ENCODE measurements at places on chromosomes 1 and 21. TPM values are rescaled to one million over a fixed set of nuclear protein-coding genes. Genes with fewer than 3 reads are reported as not detected.

- H3K36me3 ChIP-seq = no peaks in the 10 kb centered on the region
- DNase-seq = no peak
- no peaks in the 10 kb centered on the region for H3K4me1 ChIP-seq
- H3K27me3 ChIP-seq = peaks cover 5% of the 10 kb centered on the region
- H3K27ac ChIP-seq = no peak overlapping the region
Observed at GRCh38 chr1:203273869-203274602, 31.3 kb upstream of the BTG2 start.

GRCh38 chr1:21175324-21175669, 1.4 kb downstream of the EIF4G3 start:
- H3K4me3 ChIP-seq = peak overlapping the region; percentile 73
- H3K36me3 ChIP-seq = peaks cover 12% of the 10 kb centered on the region
- H3K27ac ChIP-seq = no peak overlapping the region

GRCh38 chr1:64882574-64883255, 83.6 kb downstream of the JAK1 start:
- no peak overlapping the region for H3K27ac ChIP-seq
- no peak overlapping the region for H3K4me3 ChIP-seq
- H3K36me3 ChIP-seq = no peaks in the 10 kb centered on the region
- no peaks in the 10 kb centered on the region for H3K27me3 ChIP-seq
- no peak for DNase-seq

GRCh38 chr1:28601696-28602095, 9.6 kb downstream of the RAB42 start:
- H3K27me3 ChIP-seq = no peaks in the 10 kb centered on the region
- no peaks in the 10 kb centered on the region for H3K4me1 ChIP-seq
- no peak overlapping the region for H3K4me3 ChIP-seq
- no peak overlapping the region for H3K27ac ChIP-seq
- peaks cover 10% of the 10 kb centered on the region for H3K36me3 ChIP-seq

GRCh38 chr1:223713546-223714420, 1.4 kb downstream of the CAPN2 start:
- DNase-seq = no peak
- H3K27ac ChIP-seq = no peak overlapping the region
- H3K4me1 ChIP-seq = peaks cover 8% of the 10 kb centered on the region
- peaks cover 6% of the 10 kb centered on the region for H3K36me3 ChIP-seq
- H3K4me3 ChIP-seq = peak overlapping the region; percentile 80

The CCDC30 gene
- total RNA-seq = 1.8 TPM

- 0 out of 2 replicates have a peak, but pooled peaks cover under 1% of the 10 kb centered on the region for H3K4me1 ChIP-seq
Observed at GRCh38 chr1:200660719-200661118, 9.0 kb downstream of the DDX59 start.

- no peak overlapping the region for H3K4me3 ChIP-seq
- H3K27ac ChIP-seq = no peak overlapping the region
- peaks cover 33% of the 10 kb centered on the region for H3K36me3 ChIP-seq
Observed at GRCh38 chr1:64598100-64598571, 128.2 kb downstream of the CACHD1 start.

GRCh38 chr1:93358293-93358692, 12.6 kb downstream of the DR1 start:
- H3K4me3 ChIP-seq = no peak overlapping the region
- H3K36me3 ChIP-seq = peaks cover 72% of the 10 kb centered on the region
- no peaks in the 10 kb centered on the region for H3K4me1 ChIP-seq
- DNase-seq = peak; percentile 34
- H3K27me3 ChIP-seq = no peaks in the 10 kb centered on the region
- H3K27ac ChIP-seq = no peak overlapping the region

- no peak for DNase-seq
- no peaks in the 10 kb centered on the region for H3K4me1 ChIP-seq
- H3K4me3 ChIP-seq = no peak overlapping the region
- H3K36me3 ChIP-seq = no peaks in the 10 kb centered on the region
- H3K27me3 ChIP-seq = no peaks in the 10 kb centered on the region
- H3K27ac ChIP-seq = no peak overlapping the region
Observed at GRCh38 chr1:96159379-96159778, 562.2 kb upstream of the PTBP2 start.

DNA sequence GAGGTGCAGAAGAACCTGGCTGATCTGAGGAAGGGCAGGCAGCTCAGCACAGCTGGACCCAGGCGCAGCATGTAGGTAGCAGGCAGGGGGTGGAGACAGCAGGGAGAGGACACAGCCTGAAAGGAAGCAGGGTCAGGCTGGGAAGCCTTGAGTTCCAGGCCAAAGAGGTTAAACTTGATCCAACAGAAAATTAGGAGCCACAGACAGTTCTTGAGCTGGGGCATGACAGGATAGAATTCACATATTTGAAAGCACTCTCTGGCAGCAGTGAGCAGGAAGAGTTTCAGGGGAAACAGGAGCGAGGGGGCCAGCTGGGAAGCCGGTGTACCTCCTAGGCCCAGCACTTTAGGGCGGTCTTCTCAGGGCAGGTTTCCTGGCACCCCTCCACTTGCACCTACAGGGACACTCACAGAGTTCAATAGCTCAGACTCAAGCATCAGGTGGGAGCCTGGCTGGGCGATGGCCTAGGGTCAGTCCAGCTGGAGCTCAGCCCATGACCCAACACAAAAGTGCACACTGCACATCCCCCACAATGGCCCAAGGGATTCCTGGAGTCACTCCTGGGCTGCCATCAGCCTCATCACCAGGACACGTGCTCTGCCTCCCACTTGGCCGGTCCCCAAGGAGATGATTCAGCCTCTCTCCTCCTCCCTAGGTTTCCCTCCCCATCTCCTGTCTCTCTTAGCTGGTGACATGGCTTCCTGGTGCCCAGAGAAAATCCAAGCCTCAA, 22.7 kb downstream of the MATN1 start:
- no peaks in the 10 kb centered on the region for H3K36me3 ChIP-seq
- H3K4me1 ChIP-seq = no peaks in the 10 kb centered on the region
- DNase-seq = no peak
- no peaks in the 10 kb centered on the region for H3K27me3 ChIP-seq
- no peak overlapping the region for H3K27ac ChIP-seq

The CDCA8 gene
- total RNA-seq = 47.7 TPM

GRCh38 chr1:61184040-61184713, 101.8 kb downstream of the NFIA start:
- no peak for DNase-seq
- H3K27ac ChIP-seq = no peak overlapping the region
- H3K36me3 ChIP-seq = no peaks in the 10 kb centered on the region
- no peaks in the 10 kb centered on the region for H3K27me3 ChIP-seq
- H3K4me1 ChIP-seq = no peaks in the 10 kb centered on the region
- H3K4me3 ChIP-seq = no peak overlapping the region
